Naive thymus-derived CD8-positive, alpha-beta T cell (primary cell): ENCODE measurements at places on chromosomes 11 and 22.

- peak overlapping the region; percentile 45 for H3K4me3 ChIP-seq
- H3K27ac ChIP-seq: peak overlapping the region; percentile 8
- H3K27me3 ChIP-seq: no peaks in the 10 kb centered on the region
Measured at GRCh38 chr11:93735627-93736026, 5.7 kb downstream of the TAF1D start.

- no peak overlapping the region for H3K4me3 ChIP-seq
- no peaks in the 10 kb centered on the region for H3K27me3 ChIP-seq
- H3K4me1 ChIP-seq: peaks cover 7% of the 10 kb centered on the region
- H3K27ac ChIP-seq: no peak overlapping the region
Measured at GRCh38 chr11:73394416-73395296, 18.5 kb downstream of the RELT start.

DNA sequence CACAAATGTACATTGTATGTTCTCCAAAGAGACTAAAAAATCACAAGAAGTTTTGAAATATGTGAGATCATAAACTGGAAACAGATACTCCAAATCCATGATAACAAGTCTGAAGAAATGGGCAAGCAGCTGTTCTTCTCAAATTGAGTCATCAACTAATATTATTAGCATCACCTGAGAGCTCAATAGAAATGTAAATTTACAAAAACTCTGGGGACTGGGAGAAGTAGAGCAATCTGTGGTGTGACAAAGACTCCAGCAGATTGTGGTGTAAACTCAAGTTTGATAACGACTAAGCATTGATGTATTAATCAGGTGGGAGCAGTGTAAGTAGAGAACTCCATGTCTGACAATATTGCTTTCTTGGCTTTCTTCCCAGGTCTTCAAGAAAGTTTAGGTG lies 53.2 kb downstream of the GLYATL1 start:
- peaks cover 5% of the 10 kb centered on the region for H3K27me3 ChIP-seq
- no peaks in the 10 kb centered on the region for H3K36me3 ChIP-seq
- DNase-seq: no peak
- no peak overlapping the region for H3K27ac ChIP-seq
- H3K4me3 ChIP-seq: no peak overlapping the region

- H3K4me1 ChIP-seq: no peaks in the 10 kb centered on the region
- DNase-seq: no peak
- H3K36me3 ChIP-seq: peaks cover 29% of the 10 kb centered on the region
Measured at GRCh38 chr22:32018056-32018455, 25.0 kb upstream of the SLC5A1 start.

DNA sequence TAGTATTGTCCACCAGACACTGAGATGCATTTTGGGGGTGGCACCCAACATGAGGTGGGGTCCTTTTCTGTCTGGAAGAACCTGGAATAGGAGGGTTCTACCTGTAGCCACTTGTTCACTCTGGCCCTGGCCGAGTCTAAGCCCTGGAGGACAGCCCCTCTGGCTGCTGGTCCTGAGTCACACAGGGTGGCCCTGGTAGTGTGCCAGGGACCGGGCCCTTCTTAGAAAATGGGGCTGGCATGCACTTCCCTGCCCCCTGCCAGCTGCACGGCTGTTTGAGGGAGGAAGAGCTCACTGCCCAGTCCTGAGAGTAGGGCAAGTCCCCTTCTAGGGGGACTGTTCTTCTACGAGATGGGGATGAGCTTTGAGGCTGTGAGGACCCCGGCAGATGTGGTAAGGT lies 2.2 kb downstream of the PLCB3 start:
- peak overlapping the region; percentile 42 for H3K4me3 ChIP-seq
- H3K27me3 ChIP-seq: no peaks in the 10 kb centered on the region
- no peak overlapping the region for H3K27ac ChIP-seq
- H3K36me3 ChIP-seq: no peaks in the 10 kb centered on the region
- peaks cover 14% of the 10 kb centered on the region for H3K4me1 ChIP-seq

DNA sequence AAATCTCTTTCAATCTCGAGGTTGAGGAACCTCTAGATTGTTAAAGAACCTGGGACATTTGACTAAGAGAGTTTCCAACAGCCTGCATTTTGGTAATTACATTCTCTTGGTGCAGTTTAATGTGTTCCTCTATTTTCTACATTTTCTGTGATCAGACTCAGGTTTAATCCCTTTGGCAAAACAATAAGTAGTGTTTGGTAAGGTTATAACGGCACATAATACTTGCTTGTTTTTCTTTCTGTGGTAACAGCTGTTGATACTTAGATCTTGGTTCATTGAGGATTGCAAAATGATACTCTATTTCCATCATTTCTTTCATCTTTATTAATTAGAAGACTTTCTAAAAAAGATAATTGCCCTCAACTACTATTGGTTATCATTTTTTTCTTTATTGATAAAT lies 271.3 kb downstream of the SBF2 start:
- no peak for DNase-seq
- peaks cover 12% of the 10 kb centered on the region for H3K36me3 ChIP-seq
- no peaks in the 10 kb centered on the region for H3K27me3 ChIP-seq
- H3K27ac ChIP-seq: no peak overlapping the region
- peaks cover 24% of the 10 kb centered on the region for H3K4me1 ChIP-seq
- H3K4me3 ChIP-seq: no peak overlapping the region

GRCh38 chr22:44557064-44557748 lies 59.2 kb upstream of the RTL6 start:
- H3K4me1 ChIP-seq: no peaks in the 10 kb centered on the region
- H3K27ac ChIP-seq: no peak overlapping the region
- H3K36me3 ChIP-seq: no peaks in the 10 kb centered on the region
- H3K4me3 ChIP-seq: no peak overlapping the region
- DNase-seq: no peak
- peaks cover 15% of the 10 kb centered on the region for H3K27me3 ChIP-seq

DNA sequence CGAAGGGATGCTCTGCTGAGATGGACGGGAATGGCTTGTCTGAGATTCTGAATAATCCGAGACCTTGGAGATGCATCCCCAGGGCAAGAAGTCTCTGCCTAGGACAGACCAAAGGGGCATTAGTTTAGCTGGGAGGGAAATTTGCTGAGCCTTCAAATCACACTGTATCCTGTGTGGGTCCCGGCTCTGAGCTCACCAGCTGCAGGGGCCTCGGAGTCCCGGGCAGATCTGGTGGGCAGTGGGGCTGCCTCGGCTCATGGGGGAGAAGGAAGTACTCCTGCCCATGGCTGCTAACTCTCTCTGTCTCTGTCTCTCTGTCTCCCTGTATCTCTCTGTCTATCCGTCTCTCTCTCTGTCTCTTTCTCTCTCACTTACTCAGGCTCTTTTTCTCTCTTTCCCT lies 522.4 kb downstream of the TBC1D22A start:
- H3K27me3 ChIP-seq: no peaks in the 10 kb centered on the region
- H3K36me3 ChIP-seq: no peaks in the 10 kb centered on the region
- no peak overlapping the region for H3K4me3 ChIP-seq

DNA sequence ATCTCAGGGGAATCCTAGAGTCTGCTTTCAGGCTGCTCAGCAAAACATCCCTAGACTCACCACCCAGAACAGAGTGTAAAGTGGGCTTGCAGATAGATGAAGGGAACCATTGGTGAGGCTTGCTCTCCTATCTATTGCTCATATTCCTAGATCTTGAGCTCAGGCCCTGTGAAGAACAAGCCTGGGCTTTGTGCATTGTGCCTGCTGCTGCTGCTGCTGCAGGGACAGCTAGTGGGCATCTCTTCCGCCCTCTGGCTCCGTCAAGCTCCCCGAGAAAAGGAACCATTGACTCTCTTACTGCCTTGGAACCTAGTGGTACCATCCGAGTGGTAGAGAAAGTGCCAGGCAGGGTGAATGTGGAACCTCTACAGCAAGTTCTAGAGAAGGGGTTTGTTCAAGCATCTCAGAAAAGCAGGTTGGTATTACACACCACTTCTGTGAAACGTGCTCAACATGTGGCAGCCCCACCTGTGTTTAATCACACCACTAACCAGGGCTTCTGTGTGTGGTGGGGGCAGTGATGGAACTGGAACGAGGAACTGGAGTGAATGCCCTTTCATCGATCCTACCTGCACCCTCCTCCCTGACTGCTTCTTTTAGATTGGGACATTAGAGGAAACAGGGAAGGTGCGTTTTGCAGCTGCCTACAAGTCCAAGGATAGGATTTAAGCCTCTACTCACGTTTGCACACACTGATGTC lies 4.4 kb downstream of the BACE1-AS start:
- no peak overlapping the region for H3K27ac ChIP-seq
- no peaks in the 10 kb centered on the region for H3K27me3 ChIP-seq
- H3K36me3 ChIP-seq: peaks cover 10% of the 10 kb centered on the region

DNA sequence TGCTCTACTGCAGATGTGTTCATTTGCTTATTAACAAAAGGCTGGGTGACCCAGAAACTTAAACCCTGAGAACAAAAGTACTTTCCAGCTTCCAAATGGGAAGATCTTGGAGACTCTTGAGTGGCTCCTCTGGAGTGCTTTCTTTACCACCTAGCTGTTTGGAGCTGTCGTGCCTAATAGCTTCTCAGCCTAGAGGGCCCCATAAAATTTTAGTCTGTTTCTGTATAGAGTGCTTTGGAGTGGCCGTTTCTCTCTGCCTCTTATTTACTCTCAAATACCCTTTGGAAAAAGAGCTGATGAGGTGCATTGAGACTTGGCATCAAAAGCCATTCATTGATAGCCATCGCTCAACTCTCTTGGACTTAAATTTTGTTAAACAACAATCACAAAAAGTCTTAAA lies 50.7 kb downstream of the ZNRF3 start:
- peaks cover 74% of the 10 kb centered on the region for H3K27me3 ChIP-seq
- no peaks in the 10 kb centered on the region for H3K36me3 ChIP-seq
- no peak overlapping the region for H3K4me3 ChIP-seq
- DNase-seq: no peak
- H3K27ac ChIP-seq: no peak overlapping the region
- H3K4me1 ChIP-seq: no peaks in the 10 kb centered on the region

DNA sequence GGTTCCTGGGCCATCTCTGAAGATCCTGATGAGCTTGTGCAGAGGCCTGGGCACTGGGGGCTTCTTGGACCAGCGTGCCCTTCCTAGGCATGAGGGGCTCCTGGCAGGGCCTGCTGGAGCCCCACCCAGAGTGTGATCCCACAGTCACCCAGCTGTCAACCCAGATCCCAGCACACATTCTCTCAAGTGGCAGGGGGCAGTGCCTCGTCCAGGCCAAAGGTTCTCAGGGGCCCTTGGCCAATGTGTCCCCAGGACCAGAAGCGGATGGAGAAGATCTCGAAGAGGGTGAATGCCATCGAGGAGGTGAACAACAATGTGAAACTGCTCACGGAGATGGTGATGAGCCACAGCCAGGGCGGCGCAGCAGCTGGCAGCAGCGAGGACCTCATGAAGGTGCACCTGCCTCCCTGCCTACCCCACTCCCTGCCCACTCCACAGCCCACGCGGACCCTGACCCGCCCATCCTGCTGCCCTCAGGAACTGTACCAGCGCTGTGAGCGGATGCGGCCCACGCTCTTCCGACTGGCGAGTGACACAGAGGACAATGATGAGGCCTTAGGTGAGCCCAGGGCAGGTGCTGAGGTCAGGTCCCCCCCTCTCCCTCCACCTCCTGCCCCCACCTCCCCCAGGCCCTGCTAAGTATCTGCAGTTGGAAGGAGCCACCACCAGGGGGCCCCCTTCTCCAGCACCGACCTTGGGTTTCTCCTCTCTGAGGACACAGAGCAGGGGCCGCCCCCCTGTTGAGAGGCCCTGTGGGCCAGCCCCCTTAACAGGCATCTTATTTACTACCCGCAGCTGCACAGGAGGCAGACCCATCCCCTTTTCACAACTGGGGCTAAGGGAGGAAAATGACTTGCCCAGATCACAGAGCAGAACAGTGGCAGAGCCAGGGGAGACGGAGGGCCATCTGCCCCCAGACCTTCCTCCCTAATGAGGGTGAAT lies 14.7 kb downstream of the GGA1 start:
- peaks cover 19% of the 10 kb centered on the region for H3K4me1 ChIP-seq
- H3K4me3 ChIP-seq: peak overlapping the region; percentile 44
- no peaks in the 10 kb centered on the region for H3K27me3 ChIP-seq
- peaks cover 2% of the 10 kb centered on the region for H3K36me3 ChIP-seq
- H3K27ac ChIP-seq: peak overlapping the region; percentile 99

GRCh38 chr11:104191124-104191523 lies 27.2 kb upstream of the PDGFD start:
- no peak overlapping the region for H3K4me3 ChIP-seq
- no peaks in the 10 kb centered on the region for H3K36me3 ChIP-seq
- no peak overlapping the region for H3K27ac ChIP-seq
- H3K4me1 ChIP-seq: no peaks in the 10 kb centered on the region
- no peaks in the 10 kb centered on the region for H3K27me3 ChIP-seq

GRCh38 chr11:11117730-11118129 lies 235.3 kb downstream of the CSNK2A3 start:
- H3K4me1 ChIP-seq: no peaks in the 10 kb centered on the region
- H3K4me3 ChIP-seq: no peak overlapping the region
- DNase-seq: no peak
- peaks cover 8% of the 10 kb centered on the region for H3K36me3 ChIP-seq

DNA sequence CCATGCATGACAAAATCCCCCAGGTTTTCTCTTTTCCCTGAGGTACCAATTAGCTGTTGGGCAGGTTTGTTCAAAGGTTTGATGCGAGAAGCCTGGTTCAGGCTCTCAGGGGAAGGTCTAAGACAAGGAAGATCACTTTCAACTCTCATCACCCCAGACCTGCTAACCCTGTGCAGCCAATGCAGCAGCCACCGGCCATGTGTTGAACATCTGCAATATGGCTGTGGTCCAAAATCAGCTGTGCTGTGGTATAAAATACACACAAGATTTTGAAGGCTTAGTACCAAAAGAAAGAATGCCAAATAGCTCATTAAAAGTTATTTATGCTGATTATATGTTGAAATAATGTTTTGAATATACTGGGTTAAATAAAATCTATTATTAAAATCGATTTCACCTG lies 58.5 kb downstream of the SMCO4 start:
- no peak overlapping the region for H3K27ac ChIP-seq
- no peaks in the 10 kb centered on the region for H3K36me3 ChIP-seq
- H3K27me3 ChIP-seq: no peaks in the 10 kb centered on the region

DNA sequence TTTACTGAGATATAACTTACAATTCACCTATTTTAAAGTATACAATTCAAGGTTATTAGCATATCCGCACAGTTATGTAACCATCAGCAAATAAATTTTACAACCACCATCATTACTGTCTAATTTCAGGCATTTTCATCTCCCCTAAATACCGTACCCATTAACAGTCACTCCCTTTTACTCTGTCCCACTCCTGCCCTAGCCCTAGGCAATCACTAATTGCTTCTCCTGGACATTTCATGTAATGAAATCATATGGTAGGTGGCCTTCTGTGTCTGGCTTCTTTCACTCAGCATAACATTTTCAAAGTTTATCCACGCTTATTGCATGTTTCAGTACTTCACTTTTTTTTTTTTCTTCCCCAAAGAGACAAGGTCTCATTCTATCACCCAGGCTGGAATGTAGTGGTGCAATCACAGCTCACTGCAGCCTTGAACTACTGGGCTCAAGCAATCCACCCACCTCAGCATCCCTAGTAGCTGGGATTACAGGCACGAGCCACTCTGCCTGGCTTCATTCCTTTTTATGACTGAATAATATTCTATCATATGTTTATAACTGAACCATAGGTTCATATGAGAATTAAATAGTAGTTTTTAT lies 61.4 kb upstream of the CHRM4 start:
- no peaks in the 10 kb centered on the region for H3K27me3 ChIP-seq
- no peak overlapping the region for H3K27ac ChIP-seq
- no peak overlapping the region for H3K4me3 ChIP-seq
- no peak for DNase-seq

GRCh38 chr11:70466596-70466995 lies 68.3 kb downstream of the CTTN start:
- no peak overlapping the region for H3K27ac ChIP-seq
- no peak for DNase-seq
- H3K4me3 ChIP-seq: no peak overlapping the region
- no peaks in the 10 kb centered on the region for H3K36me3 ChIP-seq
- no peaks in the 10 kb centered on the region for H3K4me1 ChIP-seq
- H3K27me3 ChIP-seq: peaks cover 12% of the 10 kb centered on the region

GRCh38 chr22:36797374-36797773 lies 19.5 kb downstream of the PVALB start:
- H3K36me3 ChIP-seq: no peaks in the 10 kb centered on the region
- no peak for DNase-seq
